K562 (cell line): ENCODE measurements at places on chromosomes 2 and 18. TPM values are rescaled to one million over a fixed set of nuclear protein-coding genes. Genes with fewer than 3 reads are reported as not detected.

Gene CROCC2
- total RNA-seq = not detected in 2 replicates

Gene PROM2
- total RNA-seq = 0.07 TPM in 1 of 2 replicates, not detected in the other

Gene NEB
- total RNA-seq = 2.2 and 2.5 TPM in 2 replicates

Gene SLC5A7
- not detected in 2 replicates for total RNA-seq

Gene FTCDNL1
- 0.58 and 1.0 TPM in 2 replicates for total RNA-seq

Gene GKN1
- not detected in 2 replicates for total RNA-seq

Gene SP140
- total RNA-seq = 0.25 and 0.35 TPM in 2 replicates

Gene DYTN
- not detected in 2 replicates for total RNA-seq

Gene HOXD13
- total RNA-seq = not detected in 2 replicates

Gene VRK2
- 36.2 and 38.0 TPM in 2 replicates for total RNA-seq

Gene TFPI
- total RNA-seq = 74.7 and 83.0 TPM in 2 replicates

Gene SLC4A3
- total RNA-seq = 0.04 and 0.31 TPM in 2 replicates

Gene CELF4
- total RNA-seq = 0.24 TPM in 1 of 2 replicates, not detected in the other
